Activated CD4-positive, alpha-beta T cell treated with anti-CD3 and anti-CD28 coated beads, Interleukin-2, amount 50 U/mL, for 4 hours (primary cell): ENCODE measurements at places on chromosomes 12 and 14.

DNA sequence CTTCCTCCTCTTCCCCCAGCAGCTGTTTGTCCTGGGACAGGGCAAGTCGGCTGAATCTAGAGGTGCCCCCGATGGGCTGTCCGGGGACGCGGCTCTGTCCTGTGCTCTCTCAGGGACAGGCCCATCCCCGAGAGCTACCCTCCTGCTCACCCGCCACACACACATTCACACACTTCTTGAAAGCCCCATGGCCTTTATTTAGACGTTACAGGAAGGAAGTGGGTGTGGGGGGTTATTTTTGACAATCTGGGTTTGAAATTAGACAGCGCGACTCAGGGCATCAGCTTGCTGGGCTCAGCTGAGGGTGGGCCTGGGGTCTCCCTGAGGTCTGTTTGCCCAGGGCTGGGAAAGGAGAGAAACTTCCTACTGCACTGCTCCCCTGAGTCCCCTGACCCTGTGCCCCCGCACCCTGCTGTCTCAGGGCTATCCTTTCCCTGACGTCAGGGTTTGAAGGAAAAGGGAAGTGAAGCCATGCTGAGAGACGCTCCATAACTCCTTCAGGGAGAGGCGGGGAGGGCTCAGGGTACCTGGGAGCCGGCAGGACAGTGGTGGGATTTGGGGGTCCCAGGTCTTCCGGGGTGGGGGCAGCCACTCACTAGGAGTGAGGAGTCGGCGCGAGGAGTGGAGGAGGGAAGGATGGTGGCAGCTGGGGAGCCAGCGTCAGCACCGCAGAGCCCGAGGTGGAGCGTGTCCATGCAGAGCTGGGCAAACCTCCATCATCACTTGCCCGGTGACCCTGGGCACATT is 8.1 kb downstream of the PTPN6 start:
- peak; percentile 62 for DNase-seq

DNA sequence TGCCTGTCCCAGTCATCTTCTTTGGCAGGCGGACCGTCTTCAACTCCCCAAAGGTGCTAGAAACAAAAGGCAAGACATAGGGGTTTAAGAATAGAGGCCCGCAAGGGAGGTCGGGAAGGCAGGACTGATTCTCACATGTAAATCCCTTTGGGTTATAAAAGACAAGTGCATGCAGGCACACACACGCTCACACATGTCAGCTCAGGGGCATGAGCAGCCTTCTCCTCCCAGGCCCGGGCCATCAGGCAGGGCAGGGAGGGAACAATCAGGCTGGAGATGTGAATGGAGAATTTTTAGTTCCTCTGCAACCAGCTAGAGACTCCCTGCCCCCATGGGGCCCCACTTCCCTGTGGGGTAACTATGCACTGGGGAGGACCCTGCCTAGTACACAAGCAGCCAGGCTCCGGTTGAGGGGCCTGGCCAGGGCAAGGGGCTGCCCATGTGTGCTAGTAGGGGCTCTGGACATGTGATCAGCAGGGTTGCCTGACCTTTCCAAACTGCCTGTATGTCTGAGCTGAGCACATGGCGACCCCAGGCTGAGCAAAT is 107.2 kb downstream of the RBM19 start:
- no peak for DNase-seq

DNA sequence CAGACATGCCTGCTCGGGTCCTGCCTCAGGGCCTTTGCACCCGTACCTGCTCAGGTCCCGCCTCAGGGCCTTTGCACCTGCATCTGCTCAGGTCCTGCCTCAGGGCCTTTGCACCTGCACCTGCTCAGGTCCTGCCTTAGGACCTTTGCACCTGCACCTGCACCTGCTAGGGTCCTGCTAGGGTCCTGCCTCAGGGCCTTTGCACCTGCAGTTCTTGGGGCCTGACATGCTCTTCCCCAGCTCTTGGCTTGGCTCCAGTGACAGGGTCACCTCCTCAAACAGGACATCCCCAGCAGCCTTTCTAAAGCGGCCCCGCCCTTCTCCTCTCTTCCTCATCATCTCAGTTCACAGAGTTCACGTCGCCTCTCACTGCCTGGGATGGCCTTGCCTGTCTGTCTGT is 54.9 kb upstream of the NCOR2 start:
- no peak for DNase-seq

- no peak for DNase-seq
Measured at GRCh38 chr14:32657081-32657480, 281.6 kb upstream of the NPAS3 start.

DNA sequence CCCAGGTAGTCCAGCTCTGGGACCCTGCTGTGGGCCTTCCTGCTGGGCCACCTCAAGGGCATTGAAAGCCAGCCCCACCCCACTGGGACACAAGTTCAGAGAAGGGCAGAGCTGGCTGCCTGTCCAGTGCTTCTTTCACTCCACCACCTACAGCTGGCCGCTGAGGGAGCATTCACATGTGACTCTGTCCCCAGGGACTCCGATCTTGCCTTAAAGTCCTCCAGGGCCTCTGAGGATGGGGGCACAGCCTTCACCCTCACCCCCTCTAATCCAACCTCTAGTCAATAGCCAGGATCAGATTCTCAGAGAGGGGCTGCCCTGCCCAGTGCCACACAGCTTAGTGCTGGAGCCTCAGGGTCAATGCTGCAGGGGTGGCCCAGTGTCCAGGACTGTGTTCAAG is 5.0 kb upstream of the CYP46A1 start:
- no peak for DNase-seq

DNA sequence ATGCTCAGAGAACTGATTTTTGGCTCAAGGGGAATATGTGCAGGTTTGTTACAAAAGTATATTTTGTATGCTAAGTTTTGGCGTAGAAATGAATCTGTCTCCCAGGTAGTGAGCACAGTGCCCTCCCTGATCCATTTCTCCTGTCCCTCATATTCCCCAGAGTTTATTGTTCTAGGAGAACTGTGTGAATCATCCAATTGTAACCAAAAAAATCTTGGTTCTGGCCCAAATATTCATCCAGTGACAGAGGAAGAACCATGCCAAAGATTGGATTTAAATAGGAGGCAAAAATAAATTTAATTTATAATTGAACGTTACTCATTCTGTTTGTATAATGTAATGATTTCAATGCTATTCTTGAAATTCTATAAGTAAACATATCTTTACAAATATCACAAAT is 4.8 kb downstream of the CATSPERB start:
- no peak for DNase-seq

GRCh38 chr14:50739186-50739585 is 71.1 kb upstream of the SAV1 start:
- no peak for DNase-seq
